Stomach (tissue), 19 donors: ENCODE measurements at places on chromosomes 12 and 14. TPM values are rescaled to one million over a fixed set of nuclear protein-coding genes. Genes with fewer than 3 reads are reported as not detected.

GRCh38 chr12:47507221-47507620 is 198.6 kb downstream of the RPAP3 start:
- DNase-seq, result no peak
- H3K4me1 ChIP-seq, result no peaks in the 10 kb centered on the region
- no peak overlapping the region for H3K27ac ChIP-seq
- H3K27me3 ChIP-seq, result no peaks in the 10 kb centered on the region
- H3K36me3 ChIP-seq, result no peaks in the 10 kb centered on the region

DNA sequence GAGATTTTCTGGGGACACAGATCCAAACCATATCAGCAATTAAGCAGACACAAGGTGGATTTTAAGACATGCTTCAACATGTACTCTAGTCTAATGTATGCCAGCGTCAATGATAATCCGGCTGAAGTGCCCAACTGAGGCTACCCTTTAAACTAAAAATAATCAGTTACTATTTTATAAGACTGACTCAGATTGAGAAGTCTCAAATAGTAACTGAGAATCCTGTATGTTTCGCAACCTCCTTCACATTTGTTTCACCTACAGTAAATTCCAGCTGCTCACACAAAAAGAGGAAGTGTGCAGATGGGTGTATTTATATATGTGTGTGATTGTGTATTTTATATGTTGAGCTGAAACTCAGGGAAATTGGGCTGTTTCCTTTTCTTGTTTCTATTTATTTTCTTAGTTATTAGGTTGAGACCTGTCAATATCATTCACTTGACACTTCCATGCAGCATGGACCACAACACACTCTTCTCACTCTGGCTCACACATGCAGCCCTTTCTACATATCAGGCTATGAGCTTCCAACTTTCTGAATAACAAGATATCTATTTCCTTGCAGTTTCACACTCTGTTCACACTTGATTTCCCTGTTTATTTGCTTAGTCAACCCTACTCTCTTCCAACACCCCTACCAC is 1224.9 kb upstream of the TMEM132C start:
- H3K36me3 ChIP-seq, result no peaks in the 10 kb centered on the region
- no peak overlapping the region for H3K4me3 ChIP-seq
- no peaks in the 10 kb centered on the region for H3K27me3 ChIP-seq
- no peak for DNase-seq
- H3K27ac ChIP-seq, result no peak overlapping the region

DNA sequence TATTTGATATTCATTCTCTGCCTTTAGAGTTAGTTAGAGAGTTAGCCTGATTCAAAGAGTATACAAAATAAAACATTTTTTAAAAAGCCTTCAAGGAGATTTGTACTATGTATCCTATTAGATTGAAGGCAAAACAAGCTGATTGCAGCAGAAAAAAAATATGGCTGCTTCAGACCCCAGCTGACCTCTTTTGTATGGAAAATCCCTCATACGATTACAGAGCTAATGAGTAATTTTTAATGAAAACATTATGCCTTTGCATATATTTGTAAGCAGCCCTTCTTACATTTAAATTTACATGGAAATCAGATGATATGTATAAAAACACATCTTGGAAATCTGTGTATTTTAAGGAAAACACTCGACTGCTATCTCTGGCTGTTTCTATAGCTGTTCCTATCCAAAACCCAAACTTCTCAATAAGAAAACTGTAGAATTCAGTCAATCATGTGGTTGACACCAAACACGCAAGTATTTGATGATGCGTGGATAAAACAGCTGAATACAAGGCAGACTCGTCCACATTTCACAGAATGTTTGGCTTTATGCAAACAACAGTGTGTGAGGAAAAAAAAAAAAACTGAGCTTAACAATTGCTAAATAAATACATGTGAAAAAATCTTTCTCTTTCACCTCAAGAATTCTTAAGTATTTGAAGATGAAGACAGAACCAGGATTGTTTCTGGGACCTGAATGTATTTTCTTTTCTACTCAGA is 275.3 kb downstream of the EGLN3 start:
- no peak overlapping the region for H3K4me3 ChIP-seq
- H3K27ac ChIP-seq, result no peak overlapping the region
- H3K4me1 ChIP-seq, result no peaks in the 10 kb centered on the region

TDRD9 gene
- 0.85 TPM for polyA plus RNA-seq

DNA sequence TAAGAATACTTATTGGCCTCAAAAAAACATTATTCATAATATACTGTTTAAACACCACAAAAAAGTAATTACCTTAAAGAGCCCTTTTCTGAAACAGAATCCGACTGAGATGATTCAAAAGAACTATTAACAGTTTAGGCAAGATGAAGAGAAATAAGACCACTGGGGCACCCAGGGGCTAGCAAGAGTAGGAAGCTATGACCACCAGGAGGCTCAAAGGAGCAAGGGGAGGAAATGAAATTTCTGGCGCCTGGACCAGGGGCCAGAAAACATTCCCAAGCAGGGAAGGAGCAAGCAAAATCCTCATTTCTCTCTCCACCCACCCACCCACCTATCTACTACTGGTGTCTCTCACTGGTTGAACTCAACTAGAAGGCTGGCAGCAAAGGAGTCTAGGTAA is 6.3 kb upstream of the DCAF4 start:
- H3K4me3 ChIP-seq, result no peak overlapping the region
- DNase-seq, result no peak
- no peaks in the 10 kb centered on the region for H3K27me3 ChIP-seq
- H3K36me3 ChIP-seq, result no peaks in the 10 kb centered on the region
- no peak overlapping the region for H3K27ac ChIP-seq
- H3K4me1 ChIP-seq, result peaks cover 3% of the 10 kb centered on the region

GRCh38 chr14:69960296-69960695 is 81.1 kb downstream of the SMOC1 start:
- DNase-seq, result no peak
- H3K4me3 ChIP-seq, result no peak overlapping the region
- H3K4me1 ChIP-seq, result no peaks in the 10 kb centered on the region
- no peaks in the 10 kb centered on the region for H3K27me3 ChIP-seq
- no peaks in the 10 kb centered on the region for H3K36me3 ChIP-seq

RND1 gene
- polyA plus RNA-seq, result 20.5 TPM

DNA sequence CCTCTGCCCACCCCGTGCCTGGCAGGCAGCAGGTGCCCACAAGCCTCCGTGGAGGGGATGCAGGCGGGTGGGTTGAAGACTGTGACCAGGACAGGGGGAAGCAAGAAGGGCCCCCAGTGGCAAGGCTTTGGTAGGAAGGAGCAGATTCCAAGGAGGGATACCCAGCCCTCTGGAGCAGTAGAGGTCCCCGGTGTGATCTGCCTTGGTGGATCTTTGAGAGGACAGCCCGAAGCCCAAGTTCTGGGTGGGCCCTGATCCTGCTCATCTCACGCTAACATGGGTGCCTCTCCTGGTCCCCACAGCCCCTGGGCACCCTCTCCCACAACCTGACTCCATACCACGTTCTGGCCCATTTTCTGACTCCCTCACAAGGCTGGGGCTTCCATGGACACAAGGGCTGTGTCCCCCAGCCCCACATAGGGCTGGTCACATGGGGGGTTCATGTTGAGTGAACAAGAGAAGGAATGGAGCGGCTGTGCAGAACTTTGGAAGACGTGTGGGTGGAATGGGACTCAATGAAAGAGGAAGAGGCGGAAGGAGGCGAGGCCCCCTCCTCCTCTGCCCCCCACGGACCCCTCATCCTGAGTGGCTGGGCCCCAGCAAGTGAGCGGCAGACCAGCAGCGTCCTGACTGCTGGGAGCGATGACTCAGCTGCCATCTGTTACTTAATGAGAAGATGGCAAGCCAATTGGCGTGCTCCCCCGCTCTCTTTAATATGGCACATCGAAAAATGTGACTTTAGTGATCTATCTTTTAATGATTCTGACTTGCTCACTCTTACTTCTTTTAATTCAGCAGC is 77.0 kb upstream of the BCL11B start:
- H3K36me3 ChIP-seq, result no peaks in the 10 kb centered on the region
- no peak overlapping the region for H3K4me3 ChIP-seq
- DNase-seq, result peak; percentile 40
- no peaks in the 10 kb centered on the region for H3K27me3 ChIP-seq
- H3K4me1 ChIP-seq, result no peaks in the 10 kb centered on the region

EIF2B1 gene
- 31.9 TPM for polyA plus RNA-seq

GRCh38 chr14:92982956-92983355 is 60.0 kb downstream of the CHGA start:
- no peak overlapping the region for H3K27ac ChIP-seq
- no peaks in the 10 kb centered on the region for H3K27me3 ChIP-seq
- no peak for DNase-seq
- peaks cover 22% of the 10 kb centered on the region for H3K36me3 ChIP-seq
- H3K4me1 ChIP-seq, result peaks cover 23% of the 10 kb centered on the region

GRCh38 chr14:68653804-68654203 is 139.1 kb downstream of the ZFP36L1 start:
- H3K27me3 ChIP-seq, result no peaks in the 10 kb centered on the region
- no peak for DNase-seq
- H3K4me3 ChIP-seq, result no peak overlapping the region
- no peaks in the 10 kb centered on the region for H3K36me3 ChIP-seq
- H3K27ac ChIP-seq, result peak overlapping the region; percentile 77

BDKRB1 gene
- 4.2 TPM for polyA plus RNA-seq

DNA sequence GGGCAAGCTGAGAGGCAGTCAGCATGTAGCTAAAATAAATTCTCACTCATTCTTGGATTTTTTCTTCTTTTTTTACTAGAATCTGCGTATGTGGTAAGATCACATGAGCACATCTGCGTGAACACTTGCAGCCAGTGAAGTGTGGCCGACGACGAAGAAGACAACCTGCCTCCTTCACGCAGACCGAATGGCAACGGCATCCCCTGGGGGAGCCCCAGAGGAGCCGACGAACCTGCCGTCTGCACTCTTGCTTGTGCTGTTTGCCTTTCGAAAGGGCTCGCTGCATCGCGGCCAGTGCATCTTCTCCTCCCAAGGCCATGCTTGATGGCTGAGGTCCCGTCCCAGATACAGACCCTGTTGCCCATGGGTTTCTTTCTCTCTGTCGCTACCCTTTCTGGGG is 113.8 kb downstream of the KCNK10 start:
- H3K4me3 ChIP-seq, result no peak overlapping the region
- H3K27ac ChIP-seq, result no peak overlapping the region
- H3K36me3 ChIP-seq, result no peaks in the 10 kb centered on the region
- no peaks in the 10 kb centered on the region for H3K4me1 ChIP-seq
- DNase-seq, result no peak
- no peaks in the 10 kb centered on the region for H3K27me3 ChIP-seq

DNA sequence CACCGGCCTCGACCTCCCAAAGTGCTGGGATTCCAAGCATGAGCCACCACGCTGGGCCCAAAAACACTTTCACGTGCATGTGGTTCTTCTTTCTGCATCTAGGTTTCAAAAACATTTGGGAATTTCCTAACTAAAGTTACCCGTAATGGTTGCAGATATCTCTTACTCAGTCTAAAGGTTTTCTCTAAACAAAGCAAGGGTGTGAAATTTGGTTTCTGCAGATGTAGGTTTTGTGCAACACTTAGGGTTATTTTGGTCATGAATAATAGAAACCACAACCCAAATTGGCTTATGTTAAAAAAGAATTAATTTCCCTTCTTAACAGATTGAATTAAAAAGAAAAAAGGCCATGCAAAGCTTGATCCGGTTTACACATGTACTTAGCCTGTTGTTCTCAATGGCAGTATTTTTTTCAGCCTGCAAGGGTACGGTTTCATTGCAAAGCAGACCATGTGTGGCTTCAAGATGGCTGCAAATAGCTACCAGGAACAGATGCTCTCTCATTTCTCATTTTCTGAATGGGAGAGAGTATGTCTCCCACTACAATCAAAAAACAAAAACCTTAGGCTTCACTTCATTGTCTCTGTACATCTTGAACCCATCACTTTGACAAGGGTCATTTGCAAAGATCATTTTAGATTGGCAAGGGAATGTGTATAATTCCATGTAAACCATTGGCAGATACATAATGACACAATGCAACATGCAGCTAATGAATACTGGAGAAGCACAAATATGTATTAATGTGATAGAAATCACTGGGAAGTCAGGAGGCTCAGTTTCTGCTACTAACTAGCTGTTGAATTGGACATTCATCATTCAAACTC is 491.2 kb upstream of the FLRT2 start:
- no peaks in the 10 kb centered on the region for H3K36me3 ChIP-seq
- H3K4me3 ChIP-seq, result no peak overlapping the region
- H3K27me3 ChIP-seq, result no peaks in the 10 kb centered on the region
- no peaks in the 10 kb centered on the region for H3K4me1 ChIP-seq
- DNase-seq, result no peak

- H3K36me3 ChIP-seq, result no peaks in the 10 kb centered on the region
- H3K4me3 ChIP-seq, result peak overlapping the region; percentile 58
- H3K27ac ChIP-seq, result peak overlapping the region; percentile 96
- H3K27me3 ChIP-seq, result no peaks in the 10 kb centered on the region
- peaks cover 11% of the 10 kb centered on the region for H3K4me1 ChIP-seq
- peak; percentile 75 for DNase-seq
These were observed 18.7 kb upstream of the CTDSP2 start for GRCh38 chr12:57865084-57865751.

DNA sequence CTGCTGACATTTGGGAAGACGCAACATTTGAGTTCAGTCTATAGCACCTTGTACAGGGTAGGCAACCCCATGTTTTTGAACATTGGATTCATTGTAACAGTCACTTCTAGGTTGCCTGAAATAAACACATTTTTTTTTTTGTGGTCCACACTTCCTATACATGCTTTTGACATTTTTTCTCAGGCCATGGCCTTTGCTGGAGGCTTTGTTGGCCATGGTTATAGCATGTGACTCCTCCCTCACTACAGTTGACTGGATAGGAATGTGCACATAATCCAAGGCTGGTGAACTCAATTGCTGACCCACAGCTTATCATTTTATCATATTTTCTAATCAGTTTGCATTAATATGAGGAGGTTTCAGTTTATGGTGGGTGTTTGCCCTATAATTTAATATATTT is 60.6 kb downstream of the TMEM117 start:
- peaks cover 15% of the 10 kb centered on the region for H3K4me1 ChIP-seq
- no peak overlapping the region for H3K4me3 ChIP-seq
- no peaks in the 10 kb centered on the region for H3K27me3 ChIP-seq
- H3K27ac ChIP-seq, result no peak overlapping the region

DNA sequence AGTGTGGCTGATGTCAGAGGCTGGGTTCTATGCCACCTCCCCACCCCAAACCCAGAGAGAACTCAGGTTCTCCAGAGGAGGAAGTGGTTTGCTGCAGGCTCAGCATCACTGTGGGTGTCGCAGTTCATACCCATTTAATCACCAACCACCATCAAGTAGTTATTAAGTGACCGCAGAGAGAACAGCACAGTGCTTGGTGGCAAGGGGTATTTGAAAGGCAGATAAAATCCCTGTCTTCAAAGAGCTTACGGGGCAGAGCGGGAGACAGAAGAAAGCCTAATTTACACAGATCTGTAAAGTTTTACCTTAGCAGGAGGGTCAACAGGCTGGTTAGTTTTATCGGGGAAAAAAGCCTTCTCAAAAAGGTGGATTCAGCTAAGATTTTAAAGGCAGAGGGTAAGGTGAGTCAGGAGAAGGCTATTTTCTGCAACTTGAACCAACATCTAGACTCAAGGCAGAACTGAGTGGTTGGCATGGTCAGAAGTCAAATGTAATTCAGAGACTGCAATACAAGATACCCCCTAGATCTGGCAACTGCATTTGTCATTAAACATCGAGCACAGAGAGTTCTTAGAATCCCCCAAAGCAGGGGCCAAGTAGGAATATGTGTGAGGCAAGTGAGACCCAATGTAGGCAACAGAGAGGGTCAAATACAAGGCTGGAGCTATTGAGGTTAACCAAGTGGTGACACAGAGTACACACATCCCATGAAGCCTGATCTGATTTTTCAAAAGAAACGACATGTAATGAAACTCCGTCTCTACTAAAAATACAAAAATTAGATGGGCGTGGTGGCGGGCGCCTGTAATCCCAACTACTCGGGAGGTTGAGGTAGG is 13.2 kb downstream of the PXN start:
- no peak overlapping the region for H3K4me3 ChIP-seq
- H3K4me1 ChIP-seq, result peaks cover 100% of the 10 kb centered on the region
- H3K36me3 ChIP-seq, result peaks cover 11% of the 10 kb centered on the region
- H3K27ac ChIP-seq, result no peak overlapping the region

CACNA1C gene
- 2.8 TPM for polyA plus RNA-seq

AGAP2 gene
- 0.61 TPM for polyA plus RNA-seq
